ENCODE measurements at places on chromosomes 4 and X.

GRCh38 chr4:159227378-159227777 is 124.5 kb downstream of the RAPGEF2 start:
- DNase-seq, result no peak

GRCh38 chrX:103056902-103057301 is 7.1 kb downstream of the BEX1 start:
- DNase-seq, result no peak

DNA sequence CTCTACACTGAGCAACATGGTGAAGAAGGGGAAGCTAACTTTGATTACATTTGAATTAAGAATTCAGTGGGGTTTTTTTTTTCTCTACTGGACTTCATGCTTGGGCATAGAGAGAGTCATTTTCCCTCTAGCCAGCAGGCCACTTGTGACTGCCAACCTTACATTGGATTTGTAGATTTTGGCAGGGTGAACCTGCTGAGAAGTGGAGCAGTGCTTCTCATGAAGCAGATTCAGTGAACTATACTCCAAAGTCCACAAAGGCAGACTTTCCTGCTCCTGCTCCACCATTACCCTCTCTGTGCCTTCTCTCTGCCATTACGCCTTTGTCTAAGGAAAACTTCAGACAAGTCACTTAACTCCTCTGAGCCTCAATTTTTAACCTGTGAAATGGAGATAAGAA is 69.9 kb downstream of the PAK3 start:
- DNase-seq, result no peak

GRCh38 chr4:159046683-159047082 is 56.2 kb upstream of the RAPGEF2 start:
- DNase-seq, result no peak

DNA sequence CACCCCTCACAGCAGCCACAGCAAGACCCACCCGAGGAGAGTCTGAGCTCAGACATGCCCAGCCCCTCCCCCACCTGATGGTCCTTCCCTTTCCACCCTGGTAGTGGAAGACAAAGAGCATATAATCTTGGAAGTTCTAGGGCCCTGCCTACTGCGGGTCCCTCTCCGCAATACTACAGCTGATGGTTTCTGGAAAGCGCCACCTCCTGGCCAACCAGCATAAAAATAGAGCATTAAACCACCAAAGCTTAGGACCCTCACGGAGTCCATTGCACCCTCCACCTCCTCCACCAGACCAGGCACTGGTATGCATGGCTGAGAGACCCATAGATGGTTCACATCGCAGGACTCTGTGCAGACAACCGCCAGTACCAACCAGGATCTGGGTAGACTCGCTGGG is 78.2 kb downstream of the SH3BGRL start:
- no peak for DNase-seq

- DNase-seq, result no peak
These were observed 405.3 kb downstream of the PPP4R3C start for GRCh38 chrX:27057883-27058282.

GRCh38 chr4:10046471-10046870 is 25.2 kb upstream of the SLC2A9 start:
- no peak for DNase-seq

DNA sequence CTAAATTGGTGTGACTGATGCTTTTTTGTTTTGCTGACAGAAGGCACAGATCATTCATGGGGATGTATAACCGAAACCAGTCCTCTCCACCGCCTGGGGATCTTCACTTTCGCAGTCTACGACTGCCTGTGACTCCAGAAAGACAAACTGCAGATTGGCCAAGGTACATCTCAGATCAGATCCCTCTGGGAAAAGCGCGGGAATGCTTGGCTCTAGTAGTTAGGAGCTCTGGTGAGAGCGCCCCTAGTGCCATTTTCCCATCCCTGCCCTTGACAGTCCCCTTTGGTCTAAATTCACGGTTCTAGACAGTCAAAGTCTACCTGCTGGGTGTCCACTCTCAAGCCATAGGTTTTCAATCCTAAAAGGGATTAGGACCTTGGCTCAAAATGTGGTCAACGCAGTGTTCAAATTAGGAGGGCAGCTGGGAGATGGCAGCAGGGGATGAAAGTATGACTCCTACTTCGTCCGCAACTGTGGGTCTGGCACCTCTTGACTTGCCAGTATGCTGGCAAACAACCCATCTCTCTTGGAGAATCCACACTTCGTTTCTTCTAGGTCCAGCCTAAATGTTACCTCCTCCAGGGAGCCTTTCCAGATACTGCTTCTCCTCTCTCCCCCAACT is 6.9 kb upstream of the HAND2 start:
- no peak for DNase-seq

DNA sequence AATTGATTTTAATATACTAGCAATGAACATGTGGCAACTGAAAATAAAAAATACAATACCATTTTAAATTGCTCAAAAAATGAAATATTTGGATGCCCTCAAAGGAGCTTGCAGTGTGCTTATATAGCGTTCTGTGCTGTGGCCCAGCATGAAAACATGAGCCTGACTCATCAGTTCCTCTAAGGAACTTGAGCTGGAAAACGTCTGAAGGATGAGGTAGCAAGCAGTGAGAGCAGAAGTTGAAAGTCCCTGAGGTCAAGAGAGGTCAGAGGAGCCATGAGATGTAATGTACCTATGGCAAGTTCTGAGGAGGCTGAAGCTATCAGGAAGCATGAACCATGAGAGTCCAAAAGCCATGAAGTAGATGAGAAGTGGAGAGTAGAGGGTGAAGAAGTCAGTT is 59.7 kb downstream of the HMGB3 start:
- DNase-seq, result no peak

DNA sequence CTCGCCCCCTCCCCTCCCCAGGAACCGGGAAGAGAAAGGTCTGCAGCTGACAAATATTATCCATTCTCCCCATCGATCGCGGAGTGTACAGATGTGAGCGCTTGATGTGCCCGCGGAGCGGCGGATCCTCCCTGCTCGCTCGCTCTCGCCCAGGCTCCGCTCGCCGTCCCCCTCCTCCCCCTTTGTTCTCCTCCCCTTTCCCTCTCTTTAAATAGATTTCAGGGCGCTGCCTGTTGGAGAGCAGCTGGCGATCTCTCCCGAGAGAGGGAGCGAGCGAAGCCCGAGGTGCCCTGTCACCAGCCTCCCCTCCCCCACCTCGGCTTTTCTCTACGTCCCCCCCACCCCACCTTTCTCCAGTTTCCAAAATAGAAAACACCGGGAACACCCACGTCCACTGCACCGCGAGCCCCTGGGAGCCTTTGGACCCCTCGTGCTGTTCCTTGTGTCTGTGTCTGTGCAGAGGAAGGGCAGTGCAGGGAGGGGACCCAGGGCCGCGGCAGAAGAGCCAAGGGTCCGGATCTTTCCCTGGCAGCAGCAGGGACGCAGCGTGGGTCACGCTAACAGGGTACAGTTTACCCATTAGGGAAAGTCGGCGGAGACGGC is 56.6 kb upstream of the BCOR start:
- no peak for DNase-seq

- DNase-seq, result no peak
These were observed 75.7 kb downstream of the CPEB2 start for GRCh38 chr4:15077969-15078368.

- no peak for DNase-seq
These were observed 379.7 kb upstream of the FAT1 start for GRCh38 chr4:187103351-187103750.

GRCh38 chrX:1455948-1456280 is 3.2 kb upstream of the ASMTL start:
- no peak for DNase-seq

GRCh38 chr4:57401586-57401985 is 291.4 kb upstream of the IGFBP7 start:
- DNase-seq, result no peak

DNA sequence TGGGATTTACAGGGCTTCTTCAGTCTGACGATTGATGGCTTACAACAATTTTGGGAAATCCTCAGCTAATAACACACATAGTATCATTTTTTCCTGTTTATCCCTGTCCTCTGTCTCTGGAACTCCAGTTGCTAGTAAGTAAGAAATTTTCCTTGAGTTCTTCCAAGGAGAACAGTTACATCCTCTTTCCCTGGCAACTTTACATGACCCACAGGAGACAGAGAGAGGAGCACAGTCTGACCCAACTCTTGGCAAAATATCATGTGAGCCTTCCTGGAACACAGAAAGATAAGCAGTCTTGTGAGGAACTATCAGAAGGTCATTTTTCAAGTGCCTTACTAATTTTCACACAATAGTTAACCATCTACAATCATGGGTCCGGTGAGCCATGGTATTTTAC is 578.7 kb upstream of the PABPC4L start:
- DNase-seq, result no peak

GRCh38 chr4:8403173-8403753 is 37.3 kb downstream of the ACOX3 start:
- DNase-seq, result peak; percentile 78

DNA sequence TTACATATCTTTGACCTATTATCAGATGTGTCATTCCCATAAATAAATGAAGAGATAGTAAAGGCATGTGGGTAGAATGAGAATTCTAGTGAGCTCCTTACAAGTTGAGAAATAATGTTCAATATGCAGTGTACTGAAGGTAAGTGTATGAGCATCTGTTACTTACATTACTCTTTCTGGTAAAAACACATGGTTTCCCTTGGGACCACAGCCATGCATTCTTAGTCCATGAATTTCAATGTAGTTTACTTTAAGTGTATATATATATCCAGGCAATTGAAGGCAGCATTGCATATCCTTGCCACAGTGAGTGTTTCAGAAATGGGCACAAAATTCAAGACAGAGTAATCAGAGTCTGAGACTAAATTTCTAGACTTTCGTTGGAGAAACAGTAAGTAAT is 277.2 kb downstream of the CXXC4 start:
- no peak for DNase-seq

DNA sequence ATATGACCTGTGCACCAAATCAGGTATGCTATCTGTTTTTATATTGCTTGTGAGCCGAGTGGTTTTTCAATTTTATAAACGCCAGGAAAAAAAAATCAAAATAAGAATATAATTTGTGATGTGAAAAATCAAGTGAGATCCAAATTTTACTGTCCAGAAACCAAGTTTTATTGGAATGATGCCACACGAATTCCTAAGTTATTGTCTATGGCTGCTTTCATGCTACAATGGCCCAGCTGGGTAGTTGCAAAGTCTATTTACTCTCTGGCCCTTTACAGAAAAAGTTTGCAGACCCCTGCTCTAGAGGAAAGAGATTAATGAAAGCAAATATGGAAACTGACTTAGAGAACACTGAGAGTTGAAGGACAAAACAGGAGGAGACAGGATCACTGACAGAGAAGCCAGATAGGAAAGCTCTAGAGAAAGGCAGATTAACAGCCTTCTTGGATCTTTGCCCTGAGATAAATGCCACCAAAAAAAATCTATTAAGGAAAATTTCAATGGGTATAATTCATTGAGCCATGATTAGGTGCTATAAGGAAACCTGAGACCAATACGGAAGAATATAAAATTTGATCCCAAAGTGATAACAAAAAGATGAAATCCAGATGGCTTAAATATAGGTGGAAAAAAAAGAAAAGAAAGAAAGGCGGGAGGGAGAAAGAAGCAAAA is 29.8 kb downstream of the PRSS12 start:
- no peak for DNase-seq

DNA sequence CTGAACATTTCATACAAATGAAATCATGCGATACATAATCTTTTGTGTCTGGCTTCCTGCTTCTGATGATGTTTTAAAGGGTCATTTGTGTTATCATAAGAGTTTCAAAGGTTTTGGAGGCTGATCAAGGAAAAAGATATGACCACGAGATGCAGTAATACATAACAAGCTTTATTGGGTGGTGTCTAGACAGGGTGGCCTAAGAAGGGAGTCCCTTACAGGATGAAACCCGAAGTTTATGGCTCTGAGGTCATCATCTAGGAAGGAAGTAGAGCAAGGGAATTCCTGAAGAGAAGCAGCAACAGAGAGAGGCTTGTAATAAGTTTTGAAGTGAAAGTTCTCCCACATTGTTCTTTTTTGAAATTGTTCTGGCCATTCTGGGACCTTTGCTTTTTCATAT is 40.8 kb upstream of the SOD3 start:
- no peak for DNase-seq

GRCh38 chr4:6971536-6972374 is 62.1 kb downstream of the TBC1D14 start:
- DNase-seq, result no peak

- DNase-seq, result no peak
These were observed 81.2 kb downstream of the ADAM29 start for GRCh38 chr4:174999407-174999806.

- DNase-seq, result no peak
These were observed 971.8 kb upstream of the AGA start for GRCh38 chr4:178414042-178414441.

- DNase-seq, result no peak
These were observed 61.8 kb downstream of the CLNK start for GRCh38 chr4:10622728-10623127.

GRCh38 chr4:16642897-16643296 is 255.5 kb downstream of the LDB2 start:
- no peak for DNase-seq

DNA sequence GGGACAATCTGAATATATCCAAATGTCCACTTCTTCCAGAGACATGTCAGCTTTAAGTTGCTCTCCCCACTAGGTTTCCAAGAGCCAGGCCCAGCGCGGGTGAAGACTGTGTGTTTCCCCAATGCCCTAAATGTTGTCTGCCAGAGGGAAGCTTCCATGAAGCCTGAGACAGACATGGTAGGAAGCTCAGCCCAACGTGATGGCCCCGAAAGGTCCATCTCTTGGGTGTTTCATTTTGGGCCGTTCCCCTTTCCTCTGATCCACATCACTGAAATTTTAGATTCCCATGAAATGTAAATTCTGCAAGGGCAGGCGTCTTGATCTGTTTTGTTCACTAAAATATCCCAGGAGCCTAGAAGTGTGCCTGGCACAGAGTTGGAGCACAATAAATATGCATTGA is 25.4 kb upstream of the PROM1 start:
- no peak for DNase-seq

DNA sequence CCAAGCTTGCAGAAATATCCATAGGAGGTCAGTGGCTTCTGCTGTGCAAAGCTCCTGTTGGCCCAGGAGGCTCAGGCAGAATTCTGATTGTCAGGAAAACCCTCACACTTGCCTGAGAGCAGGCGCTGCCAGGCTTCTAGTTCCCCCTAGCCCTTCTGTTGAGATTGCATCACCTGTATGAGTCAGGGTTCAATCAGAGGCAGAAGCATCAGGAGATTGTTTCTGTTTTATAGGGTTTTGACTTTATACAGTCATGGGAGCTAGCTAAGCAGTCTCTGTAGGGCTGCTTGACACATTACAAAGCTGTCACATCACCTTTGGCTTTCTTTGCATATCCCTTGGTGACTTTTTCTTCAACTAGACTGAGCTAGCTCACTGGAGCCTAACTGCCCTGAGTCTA is 27.8 kb downstream of the DIPK2B start:
- peak; percentile 71 for DNase-seq

- DNase-seq, result no peak
These were observed 382.0 kb downstream of the MAGEB5 start for GRCh38 chrX:26597981-26598380.

- no peak for DNase-seq
These were observed 27.4 kb downstream of the TRAPPC11 start for GRCh38 chr4:183686461-183686860.

DNA sequence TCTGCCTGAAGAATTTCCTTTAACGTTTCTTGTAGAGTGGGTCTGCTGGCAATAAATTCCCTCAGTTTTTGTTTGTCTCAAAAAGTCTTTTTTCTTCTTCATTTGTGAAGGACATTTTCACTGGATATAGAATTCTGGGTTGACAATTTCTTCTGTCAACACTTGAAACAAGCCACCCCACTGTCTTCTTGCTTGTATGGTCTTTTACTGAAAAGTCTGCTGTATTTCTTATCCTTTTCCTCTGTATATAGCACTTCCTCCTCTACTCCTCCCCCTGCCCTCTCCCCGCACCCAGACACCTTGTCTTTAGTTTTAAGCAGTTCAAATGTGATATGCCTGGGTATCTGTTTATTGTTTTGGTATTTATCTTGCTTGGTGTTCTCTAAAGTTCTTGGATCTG is 23.3 kb downstream of the SLC9A7 start:
- DNase-seq, result no peak

Measured in RWPE1 (cell line).